ENCODE measurements at places on chromosomes 6 and 20.

GRCh38 chr6:21085211-21085610, 508.3 kb upstream of the SOX4 start:
- no peak for DNase-seq

GRCh38 chr20:20411836-20412235, 43.9 kb downstream of the INSM1 start:
- peak; percentile 23 for DNase-seq

GRCh38 chr6:87939776-87940175, 107.9 kb upstream of the SPACA1 start:
- DNase-seq: no peak

GRCh38 chr6:79894939-79895338, 52.4 kb downstream of the ELOVL4 start:
- DNase-seq: no peak

DNA sequence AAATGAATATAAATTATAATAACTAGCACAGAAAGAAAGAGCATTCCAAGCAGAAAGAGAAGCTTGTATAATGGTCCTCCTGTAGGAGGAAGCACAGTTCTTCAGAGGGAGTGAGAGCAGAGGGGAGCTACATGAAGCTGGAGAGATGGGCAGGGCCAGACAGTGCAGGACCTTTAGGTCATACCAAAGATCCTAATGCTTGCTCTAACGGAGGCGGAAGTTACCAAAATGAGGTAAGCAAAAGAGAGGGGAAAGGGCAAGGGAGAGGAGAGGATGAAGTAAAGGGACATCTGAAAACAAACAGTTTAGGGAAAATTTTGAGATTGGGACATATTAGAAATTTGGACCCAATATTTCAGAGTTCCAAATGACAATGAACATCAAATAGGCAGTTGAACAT, 50.2 kb downstream of the HBS1L start:
- DNase-seq: no peak

DNA sequence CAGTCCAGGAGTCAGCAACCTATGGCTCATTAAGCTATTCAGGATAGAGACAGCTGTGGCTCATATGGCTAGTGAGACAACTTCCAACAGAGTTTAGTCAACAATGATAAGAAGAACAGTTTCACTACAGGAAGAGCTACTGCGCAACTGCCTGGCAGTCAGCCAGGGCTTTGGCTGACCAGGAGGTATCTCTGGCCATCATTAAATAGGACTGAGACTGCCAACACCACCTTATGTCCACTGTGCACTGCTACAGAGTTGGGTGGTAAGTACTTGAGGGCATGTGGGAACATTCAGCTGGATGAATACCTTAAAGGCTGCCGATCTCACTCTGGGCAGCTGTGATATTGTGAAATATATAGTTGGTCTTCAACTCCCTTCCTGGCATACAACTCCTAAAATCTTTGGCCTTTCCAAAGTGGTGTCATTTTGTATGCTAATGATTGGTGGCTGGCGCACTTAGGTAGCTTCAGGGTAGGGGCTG, 52.2 kb upstream of the FAM83C start:
- no peak for DNase-seq

GRCh38 chr6:12150812-12151432, 138.8 kb downstream of the HIVEP1 start:
- DNase-seq: no peak

GRCh38 chr6:99187429-99187828, 162.0 kb downstream of the FAXC start:
- DNase-seq: no peak

GRCh38 chr6:151005896-151006632, 140.6 kb downstream of the MTHFD1L start:
- DNase-seq: no peak

GRCh38 chr6:31203345-31203979, 33.0 kb upstream of the POU5F1 start:
- no peak for DNase-seq
